ENCODE measurements at places on chromosomes 7 and 10.
A peak's percentile ranks its signal among the peaks of the same experiment; 100 is the strongest.

GRCh38 chr7:21305455-21306235 lies 122.2 kb upstream of the SP4 start:
- DNase-seq, result no peak

- DNase-seq, result peak; percentile 62
Measured at GRCh38 chr10:44981172-44982113, 2.8 kb upstream of the DEPP1 start.

- peak; percentile 90 for DNase-seq
Measured at GRCh38 chr10:121459622-121460453, 138.4 kb downstream of the FGFR2 start.

- DNase-seq, result no peak
Measured at GRCh38 chr7:140972344-140972743, 42.4 kb downstream of the MRPS33 start.

- DNase-seq, result no peak
Measured at GRCh38 chr10:10647331-10647730, 370.3 kb upstream of the CELF2 start.

- DNase-seq, result no peak
Measured at GRCh38 chr10:106511917-106512316, 652.6 kb downstream of the SORCS1 start.

DNA sequence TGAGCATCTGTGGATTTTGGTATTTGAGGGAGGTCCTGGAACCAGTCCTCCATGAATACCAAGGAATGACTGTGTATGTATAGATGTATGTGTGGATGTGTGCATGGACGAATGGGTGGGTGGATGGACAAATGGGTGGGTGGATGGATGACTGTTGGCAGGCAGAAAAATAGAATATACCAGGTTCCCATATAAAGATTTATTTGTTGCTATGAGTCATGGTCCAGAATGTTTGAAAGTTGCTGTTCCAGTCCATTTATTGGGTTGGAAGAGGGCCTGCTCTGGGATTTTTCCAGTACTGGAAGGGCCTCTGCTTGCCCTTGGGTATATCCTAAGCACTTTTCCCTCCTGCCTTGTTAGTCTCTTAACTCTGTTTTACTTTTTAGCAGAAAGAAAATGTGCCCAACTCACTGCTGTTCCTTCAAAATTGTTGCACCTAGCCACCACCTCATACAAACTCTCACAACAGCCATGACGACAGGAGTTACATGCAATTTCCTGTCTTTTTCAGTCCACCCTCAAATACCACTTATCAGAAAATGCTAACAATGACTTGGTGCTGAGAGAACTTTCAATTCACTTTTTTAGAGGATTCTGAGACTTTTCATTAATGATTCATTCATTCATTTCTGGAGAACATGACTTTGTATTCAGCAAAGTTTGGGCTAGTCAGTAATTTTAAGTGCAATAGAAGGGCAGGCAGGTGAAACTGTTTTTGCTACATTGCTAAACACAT lies 108.1 kb downstream of the EEPD1 start:
- no peak for DNase-seq
